ENCODE measurements at places on chromosomes 6 and 20.

- no peak for DNase-seq
These were observed 121.7 kb upstream of the BTBD3 start for GRCh38 chr20:11796026-11796425.

GRCh38 chr20:4684837-4685413, 36.8 kb upstream of the PRND start:
- DNase-seq = no peak

DNA sequence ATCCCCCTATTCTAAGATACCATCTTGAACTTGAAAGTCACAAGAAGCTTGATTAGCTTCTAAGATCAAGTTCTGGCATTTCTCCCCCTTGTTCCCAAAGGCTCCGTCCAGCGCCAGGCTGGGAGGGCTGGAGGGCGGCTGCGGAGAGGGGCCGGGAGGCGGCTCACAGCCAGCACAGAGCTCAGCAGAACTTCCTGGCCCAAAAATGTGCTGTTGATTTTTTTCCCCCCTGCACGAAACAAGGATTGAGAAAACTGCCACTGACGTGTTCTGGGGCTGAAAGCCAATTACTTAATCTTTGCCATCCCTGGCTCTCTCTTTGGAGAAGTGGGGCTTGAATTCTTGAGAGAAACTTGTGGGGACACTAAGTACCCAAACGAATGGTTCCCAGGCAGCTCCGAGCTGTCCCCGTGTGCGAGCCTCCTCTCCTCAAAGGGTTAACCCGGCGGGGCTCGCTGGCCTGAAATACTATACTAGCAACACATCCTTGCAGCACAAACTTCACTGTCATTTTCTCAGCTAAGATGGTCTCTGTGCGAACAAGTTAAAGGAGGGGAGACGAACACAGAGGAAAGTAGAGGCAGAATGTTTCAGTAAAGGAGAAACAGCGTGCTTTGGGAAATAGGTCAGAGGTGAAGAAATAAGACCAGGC, 452 bp downstream of the TRAF3IP2 start:
- peak; percentile 15 for DNase-seq

DNA sequence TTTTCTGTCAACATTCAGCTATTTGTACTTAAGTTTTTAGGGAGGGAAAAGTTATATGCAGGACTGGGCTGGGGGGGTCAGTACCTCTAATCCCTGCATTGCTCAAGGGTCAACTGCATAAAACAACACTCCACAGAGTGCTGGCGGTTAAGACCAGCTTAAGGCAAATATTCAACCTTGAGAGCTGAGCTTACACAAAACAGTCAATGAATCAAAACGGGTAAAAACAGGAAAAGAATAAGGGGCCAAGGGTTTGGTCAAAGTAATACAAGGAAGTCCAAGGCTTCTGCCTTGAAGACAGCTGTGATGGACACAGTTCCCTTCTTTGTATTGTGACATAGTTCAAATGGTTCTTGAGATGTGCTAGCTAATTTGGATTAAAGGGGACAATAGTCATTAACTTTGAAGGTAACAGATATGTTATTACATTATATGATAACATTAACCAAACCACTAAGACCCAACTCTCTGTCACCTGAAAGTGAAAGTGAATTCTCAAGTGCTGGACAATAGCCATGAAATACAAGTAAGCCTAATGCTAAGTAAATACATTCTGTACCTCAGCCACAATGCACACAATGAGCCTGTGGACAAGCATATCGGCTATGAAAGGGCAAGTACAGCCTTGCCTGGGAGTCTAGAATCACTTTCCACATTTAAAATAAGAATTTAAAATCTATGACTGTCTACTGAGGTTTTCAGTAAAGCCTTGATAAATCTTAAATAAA, 106.8 kb downstream of the PDE10A start:
- no peak for DNase-seq

DNA sequence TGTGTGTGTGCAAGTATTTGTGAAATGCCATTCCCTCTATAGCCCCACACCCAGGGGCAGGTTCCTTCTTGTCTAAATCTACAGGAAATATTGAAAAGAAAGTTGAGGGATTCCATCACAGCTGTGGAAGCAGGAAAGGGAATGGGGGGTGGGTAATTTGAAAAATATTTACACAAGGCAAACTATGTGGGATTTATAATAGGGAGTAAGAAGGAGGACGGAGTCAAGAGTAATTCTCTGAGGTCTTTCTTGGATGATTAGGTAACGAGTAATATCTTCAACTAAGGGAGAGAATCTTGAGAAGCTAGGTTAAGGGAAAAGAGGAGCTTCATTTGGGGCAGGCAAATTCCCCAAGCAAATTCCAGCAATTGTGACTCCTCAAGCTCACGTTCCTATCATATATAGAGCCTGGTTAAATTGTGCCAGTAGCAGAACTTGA, 113.5 kb upstream of the SGK1 start:
- no peak for DNase-seq

- no peak for DNase-seq
These were observed 3.4 kb downstream of the CST2 start for GRCh38 chr20:23823111-23823510.

DNA sequence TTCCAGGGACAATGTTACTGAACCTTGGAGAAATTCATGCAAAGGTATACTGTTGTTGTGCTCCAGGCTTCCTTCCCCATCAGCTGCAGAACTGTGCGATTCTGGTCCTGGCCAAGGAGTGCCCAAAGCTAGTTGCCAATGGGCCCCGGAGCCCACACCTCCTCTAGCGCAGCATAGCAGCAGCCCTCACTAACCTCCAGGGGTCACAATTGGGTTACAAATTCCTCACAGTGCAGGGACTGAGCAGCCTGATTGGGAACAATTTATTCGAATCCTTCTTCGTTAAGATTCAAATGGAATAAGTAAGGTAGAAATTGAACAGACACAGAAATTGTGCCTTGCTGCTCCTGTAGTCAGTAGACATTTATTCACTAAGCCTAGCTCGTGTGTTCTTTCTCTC, 284.9 kb downstream of the PRKN start:
- DNase-seq = peak; percentile 11

GRCh38 chr20:2178318-2179232, 76.9 kb downstream of the STK35 start:
- DNase-seq = no peak

- peak; percentile 16 for DNase-seq
These were observed 5.4 kb upstream of the DEK start for GRCh38 chr6:18269717-18270116.

DNA sequence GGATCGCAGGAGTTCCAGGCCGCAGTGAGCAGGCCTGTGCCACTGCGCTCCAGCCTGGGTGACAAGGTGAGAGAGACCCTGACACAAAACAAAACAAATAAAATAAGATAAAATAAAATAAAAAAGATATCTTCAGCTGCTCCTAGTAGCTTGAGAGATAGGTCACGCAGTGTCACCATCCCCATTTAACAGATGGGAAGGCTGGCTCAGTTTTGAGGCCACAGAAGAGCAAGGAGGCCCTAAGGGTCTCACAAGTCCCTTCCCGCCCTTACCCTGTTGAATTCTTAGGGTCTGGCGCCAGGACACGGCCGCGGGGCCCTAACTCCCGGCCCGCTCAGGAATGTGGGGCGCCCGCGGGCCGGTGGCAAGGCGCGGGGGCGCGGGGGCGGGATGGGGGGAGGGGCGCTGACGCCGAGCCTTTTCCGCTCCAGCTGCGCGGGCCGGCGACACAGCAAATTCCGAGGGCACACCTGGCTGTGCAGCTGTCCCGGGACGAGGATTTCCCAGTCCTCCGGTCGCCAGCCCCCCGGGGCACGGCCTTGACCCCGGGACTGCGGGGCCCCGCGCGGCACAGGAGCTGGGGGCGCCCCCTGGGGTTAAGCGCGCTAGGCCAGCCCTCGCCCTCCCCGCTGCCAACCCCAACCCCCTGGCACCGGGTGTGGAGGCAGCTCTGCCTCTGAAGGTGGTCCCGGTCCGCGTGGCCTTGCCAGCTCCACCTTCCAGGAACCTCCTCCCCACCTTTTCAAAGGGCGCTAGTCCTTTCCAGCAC, 10.3 kb upstream of the R3HDML start:
- no peak for DNase-seq

- DNase-seq = no peak
These were observed 19.0 kb upstream of the GSTA4 start for GRCh38 chr6:53014063-53014462.

DNA sequence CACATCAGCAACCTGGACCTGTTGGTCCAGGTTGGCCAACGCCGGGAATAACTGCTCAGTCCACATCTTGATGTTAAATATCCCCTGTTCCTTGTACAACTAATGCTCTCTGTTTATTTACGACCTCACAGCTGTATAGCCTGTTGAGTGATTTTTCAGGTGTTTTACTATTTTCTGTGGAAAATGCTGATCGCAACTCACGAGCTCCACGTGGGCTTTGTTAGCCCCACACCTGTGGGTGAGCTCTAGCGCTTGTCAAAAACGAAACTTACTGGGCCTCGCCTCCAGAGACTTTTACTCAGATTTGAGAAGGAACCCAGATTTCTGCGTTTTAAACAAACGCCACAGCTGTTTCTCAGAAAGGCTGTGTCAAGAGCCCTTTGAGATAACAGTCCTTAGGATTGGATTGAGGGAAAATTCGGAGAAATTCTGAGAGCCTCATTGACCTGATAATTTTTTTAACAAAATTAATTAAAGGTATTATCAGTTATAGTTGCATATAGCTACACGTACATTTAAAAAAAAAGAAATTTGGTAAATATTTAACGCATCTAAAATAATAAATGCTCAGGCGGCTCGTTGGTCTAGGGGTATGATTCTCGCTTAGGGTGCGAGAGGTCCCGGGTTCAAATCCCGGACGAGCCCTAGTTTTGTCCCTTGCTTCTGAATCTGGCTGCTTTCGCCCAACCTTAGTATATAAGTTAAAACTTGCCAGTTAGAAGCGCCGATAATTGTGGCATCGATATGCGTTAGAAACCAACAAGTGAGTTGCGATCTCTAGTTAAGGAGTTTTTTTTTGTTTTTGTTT, 16.7 kb downstream of the HMGN4 start:
- peak; percentile 33 for DNase-seq

Measured in NCI-H2081 (cell line).